ENCODE measurements at places on chromosomes 3 and 15.

- DNase-seq: no peak
Measured at GRCh38 chr3:78204977-78205376, 1165.1 kb downstream of the ROBO2 start.

- no peak for DNase-seq
Measured at GRCh38 chr3:63037116-63037515, 161.9 kb upstream of the CADPS start.

DNA sequence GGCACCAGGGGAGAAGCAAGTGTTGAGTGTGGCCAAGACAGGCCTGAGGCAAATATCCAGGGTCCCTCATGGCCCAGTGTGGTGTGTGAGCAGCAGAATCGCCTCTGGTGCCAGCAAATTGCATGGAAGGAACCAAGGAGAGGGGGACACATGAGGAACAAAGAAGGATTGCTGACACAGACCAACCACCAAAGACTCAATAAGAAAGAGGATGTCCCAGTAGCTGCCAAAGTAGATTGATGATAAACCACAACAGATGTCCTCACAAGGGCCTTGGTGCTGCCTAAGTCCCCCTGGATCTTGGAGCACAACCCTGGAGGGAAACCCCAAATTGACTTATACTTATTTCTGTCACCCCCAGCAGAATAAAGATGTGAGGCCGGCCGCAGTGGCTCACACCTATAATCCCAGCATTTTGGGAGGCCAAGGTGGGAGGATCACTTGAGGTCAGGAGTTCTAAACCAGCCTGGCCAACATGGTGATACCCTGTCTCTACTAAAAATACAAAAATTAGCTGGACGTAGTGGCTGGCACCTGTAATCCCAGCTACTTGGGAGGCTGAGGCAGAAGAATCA is 10.6 kb downstream of the SRGAP3 start:
- DNase-seq: no peak

- no peak for DNase-seq
Measured at GRCh38 chr3:143288944-143289343, 169.4 kb downstream of the CHST2 start.

DNA sequence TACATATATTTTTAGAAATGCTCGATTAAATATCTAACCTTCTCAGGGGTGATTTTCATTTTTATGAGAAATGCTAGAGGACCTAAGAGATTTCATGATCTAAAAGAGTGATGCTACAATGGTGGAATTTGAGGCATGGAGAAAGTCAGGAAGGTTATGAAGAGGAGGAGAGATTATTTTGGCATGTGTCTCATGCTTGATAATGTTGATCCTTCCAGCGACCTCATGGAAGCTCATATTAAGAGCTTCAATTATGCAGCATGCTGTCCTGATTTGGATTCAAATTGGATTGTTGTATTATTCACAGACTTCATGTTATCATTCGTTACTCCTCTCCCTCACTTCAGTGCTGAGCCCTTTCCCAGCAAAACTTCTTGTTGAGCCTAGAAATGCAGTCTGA is 112.5 kb downstream of the RAP2B start:
- DNase-seq: no peak

Data from stimulated activated CD4-positive, alpha-beta T cell treated with anti-CD3 and anti-CD28 coated beads, Interleukin-1b, Interleukin-23, amount 100 ng/mL, for 1 hour (primary cell).